ENCODE measurements at places on chromosomes 1 and 21.

DNA sequence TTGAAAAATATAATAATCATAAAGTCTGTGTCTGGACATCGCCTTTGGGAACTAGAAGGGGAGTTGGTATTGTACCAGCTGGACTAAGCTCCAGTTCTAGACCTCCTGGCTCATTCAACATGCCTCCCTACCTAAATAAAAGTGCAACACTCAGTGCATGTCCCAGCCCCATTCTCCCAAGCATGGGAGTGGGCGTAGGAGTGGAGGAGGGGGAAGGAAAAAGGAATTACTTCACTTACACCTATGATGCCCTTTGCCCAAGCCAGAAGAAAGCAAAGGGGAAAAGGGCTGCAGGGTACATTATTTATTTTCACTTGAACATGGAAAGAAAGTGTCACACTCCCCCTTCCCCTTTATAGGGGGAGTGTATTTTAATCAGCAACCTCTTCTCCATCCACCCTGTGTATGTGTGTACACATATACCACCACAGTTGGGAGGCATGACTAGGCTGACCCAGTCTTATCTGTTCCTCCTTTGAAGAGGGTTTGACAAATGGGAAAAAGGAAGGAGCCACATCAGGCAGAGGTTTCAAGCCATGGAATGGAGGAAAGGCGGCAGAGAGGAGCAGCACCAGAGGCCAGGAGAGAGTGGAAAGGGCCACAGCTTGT lies 3.2 kb downstream of the NIT1 start:
- DNase-seq, result no peak

DNA sequence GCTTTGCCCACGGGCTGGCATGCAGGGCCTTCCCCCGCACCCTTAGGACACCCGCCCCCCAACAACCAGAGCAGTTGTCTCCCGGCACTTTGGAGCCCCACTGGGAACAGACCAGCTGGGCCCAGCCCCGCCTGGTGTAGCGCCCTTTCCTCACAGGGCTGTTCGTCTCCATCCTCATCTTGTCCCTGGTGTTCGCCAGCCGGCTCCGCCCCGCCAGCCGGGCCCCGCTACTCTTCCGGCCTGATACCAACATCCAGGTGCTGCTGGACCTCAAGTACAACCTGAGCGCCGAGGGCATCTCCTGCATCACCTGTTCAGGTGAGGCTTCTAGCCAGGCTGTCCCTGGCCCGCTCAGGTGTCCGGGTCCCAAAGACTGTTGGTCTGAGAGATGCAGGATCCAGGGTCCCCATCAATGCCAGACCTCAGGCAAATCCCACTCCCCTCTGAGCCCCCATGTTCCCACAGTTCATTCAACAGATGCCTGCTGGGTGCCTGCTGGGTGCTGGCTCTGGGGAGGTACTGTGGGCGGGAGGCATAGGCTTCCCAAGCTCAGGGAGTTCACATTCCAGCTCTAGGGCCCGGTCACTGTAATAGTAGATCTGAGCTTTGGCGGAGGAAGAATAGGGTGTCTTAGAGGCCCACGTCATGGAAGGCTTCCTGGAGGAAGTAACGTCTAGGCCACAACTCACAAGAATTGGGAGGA lies 41.7 kb downstream of the DISP3 start:
- DNase-seq, result no peak

DNA sequence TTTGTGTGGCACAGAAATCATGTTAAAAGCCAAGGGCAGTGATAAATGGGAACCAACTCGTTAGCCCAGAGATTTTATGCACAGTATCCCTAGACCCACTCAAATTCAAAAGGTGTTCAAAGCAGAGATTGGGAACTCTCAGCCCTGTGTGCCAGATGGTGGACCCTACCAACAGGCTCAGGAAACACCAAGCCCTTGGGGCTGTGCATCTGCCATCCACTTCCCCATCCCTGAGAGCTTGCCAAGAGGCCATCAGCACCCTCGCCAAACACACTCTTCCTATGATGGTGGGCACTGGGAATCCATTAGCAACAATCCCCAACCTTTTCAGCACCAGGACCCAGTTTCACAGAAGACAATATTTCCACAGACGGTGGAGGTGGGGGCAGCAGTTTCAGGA lies 194.2 kb upstream of the NFIA start:
- no peak for DNase-seq

GRCh38 chr1:230568008-230568407 lies 74.3 kb upstream of the COG2 start:
- DNase-seq, result peak; percentile 7

DNA sequence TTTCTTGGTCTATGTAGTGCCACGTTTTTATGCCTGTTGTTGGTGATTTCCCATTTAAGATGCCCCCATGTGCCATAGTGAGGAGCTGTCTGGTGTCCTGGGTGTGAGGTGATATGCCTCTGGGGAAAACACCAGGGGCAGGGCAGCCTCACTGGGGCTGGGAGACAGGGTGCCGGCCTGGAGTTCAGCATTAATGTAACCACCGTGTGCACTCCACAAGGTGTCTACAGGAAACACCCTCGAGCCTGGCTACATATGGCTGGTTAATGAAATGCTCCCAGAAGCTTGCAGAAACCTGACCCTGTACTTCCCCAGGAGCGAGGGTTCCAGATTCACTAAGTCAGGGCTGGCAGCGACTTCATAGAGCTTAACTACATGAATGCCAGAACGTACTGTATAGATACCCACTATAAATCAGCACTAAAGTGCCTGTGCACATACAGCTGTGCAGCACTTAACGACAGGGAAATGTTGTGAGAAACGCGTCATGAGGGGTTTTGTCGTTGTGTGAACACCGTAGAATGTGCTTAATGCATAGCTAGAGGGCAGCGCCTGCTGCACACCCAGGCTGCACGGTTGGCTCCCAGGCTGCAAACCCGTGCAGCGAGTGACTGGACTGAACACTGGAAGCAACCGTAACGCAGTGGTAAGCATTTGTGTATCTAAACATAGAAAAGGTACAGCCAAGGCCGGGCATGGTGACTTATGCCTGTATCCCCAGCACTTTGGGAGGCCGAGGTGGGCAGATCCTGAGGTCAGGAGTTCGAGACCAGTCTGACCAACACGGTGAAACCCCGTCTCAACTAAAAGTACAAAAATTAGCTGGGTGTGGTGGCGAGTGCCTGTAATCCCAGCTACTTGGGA lies 10.4 kb downstream of the TFF2 start:
- no peak for DNase-seq

DNA sequence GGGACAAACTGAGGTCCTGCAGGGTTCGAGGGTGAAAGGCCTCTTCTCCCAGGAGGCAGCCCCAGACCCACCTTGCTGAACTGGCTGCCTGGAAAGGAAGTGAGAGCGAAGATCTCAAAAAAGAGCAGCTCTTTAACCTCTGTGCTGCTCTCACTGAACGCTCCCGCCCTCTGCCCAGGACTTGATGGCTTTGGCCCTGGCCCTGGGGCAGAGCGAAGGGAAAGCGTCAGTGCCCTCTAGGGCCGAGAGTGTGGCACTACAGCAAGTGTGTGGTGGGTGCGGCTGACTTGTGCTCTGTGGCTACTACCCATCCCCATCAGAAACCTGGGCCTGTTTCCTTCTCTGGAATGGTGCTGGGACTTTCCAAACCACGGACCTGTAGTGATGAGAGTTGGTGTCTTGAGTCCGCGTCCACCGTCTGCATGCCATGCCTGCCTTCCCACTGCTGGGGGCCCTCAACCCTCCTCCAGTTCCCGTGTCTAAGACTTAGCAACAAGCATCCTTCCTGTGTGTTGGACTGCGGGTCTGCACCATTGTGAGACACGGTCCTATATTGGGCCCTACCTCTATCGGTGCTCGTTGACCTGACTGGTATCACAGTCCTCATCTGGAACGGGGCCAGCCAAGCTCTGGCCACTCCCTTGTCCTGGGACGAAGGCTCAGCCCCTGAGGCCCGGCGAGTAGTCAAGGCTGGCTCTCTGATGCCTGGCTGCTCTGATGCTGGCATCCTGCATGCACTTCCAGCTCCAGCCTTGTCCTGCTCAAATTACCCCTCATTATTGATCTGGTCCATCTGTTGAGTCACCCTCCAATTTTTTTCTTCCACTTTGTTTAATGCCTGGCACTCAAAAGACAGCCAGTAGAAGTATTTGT lies 180.3 kb downstream of the DISC1 start:
- peak; percentile 37 for DNase-seq

DNA sequence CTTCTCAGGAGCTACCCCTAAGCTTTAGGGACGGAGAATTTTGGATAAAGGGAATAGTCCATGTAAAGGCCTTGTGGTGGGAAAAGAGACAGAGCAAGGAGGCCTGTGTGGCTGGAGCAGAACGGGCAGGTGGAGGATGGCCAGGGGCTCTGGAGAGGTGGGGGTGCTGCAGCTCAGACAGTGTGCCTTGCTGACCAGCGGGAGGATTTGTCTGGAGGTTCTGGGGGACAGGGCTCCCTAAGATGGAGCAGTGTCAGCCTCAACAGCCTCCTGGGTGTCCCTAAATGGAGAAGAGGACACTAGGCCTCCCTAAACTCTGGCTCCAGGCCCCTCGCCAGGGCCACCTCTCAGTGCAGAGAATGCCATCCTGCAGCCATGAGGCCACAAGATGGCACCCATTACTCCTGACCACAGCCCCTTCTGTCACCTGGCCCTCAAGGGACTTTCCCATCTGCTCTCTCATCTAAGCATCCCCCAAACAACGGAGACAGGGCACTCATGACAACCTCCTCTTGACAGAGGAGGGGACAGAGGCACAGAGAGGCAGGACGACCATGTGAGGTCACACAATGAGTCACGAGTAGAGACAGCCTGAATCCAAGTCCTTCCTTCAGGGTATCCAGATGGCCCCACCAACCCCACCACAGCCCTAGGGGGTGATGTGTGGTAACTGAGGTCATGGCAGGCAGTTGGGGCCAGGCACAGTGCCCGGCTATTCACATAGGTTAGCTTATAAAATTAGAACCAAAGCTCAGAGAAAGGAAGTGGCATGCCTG lies 94.7 kb downstream of the DMRTB1 start:
- DNase-seq, result peak; percentile 21

GRCh38 chr1:110098222-110099026 lies 13.8 kb upstream of the UBL4B start:
- DNase-seq, result no peak

DNA sequence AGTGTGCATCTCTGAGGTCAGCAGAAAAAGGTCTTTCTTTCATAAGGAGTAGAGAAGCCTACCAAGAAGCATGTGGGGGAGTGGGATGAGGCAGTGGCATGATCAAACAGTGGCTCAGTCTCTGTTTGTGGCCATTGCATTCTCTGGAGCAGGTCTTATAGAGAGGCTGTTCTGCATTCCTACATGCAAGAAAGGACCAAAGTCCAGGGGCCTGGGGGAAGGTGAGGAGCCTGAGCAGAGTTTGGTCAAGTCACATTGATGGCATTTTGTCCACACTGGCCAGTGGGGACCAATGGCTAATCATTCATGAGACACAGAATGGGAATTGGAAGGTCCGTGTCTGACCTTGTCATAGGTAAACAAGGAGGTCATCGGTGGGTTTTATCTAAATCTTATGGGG lies 25.4 kb downstream of the MAP10 start:
- no peak for DNase-seq

DNA sequence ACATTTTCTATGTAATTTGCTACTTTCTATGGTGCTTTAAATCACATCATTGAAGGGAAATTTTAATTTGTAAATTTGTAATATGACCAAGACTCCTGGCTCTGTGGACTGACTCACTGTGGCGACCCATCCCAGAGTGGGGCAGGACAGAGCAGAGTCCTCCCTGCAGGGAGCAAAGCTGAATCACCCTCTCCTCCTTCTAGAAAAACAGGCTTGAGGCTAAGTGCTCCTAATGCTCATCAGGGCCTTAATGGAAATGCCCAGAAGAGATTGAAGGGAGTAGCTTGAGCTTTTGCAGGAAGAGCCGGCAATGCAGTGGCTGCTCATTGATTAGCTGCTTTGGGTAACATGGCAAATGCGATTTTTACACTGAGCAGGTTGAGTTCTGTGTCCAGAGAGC lies 16.8 kb downstream of the S100A10 start:
- DNase-seq, result no peak

DNA sequence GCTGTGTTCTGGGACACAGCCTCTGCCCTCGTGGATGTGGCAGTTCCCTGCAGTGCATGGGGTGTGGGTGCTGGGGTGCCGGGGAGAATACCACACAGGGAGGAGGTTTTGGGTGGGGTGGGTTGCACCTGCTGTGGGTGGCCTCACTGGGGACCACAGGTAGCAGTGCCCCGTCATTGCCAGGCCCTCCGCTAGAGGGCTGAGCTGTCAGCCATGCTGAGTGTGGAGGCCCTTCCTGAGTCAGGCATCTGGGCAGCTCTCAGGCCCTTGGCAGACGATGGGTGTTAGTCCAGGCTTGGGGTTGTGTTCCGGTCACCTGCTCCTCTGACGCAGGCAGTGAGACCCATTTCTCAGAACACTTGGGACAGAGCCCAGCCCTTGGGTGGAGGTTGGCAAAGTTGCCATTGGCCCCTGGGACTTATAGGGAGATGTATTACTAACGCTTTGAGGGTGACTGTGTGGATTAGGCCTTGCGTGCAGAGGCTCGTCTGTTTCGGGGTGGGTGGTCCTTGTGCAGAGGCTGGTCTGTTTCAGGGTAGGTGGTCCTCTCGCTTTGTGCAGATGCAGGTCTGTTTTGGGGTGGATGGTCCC lies 23.9 kb downstream of the PCNT start:
- DNase-seq, result no peak

DNA sequence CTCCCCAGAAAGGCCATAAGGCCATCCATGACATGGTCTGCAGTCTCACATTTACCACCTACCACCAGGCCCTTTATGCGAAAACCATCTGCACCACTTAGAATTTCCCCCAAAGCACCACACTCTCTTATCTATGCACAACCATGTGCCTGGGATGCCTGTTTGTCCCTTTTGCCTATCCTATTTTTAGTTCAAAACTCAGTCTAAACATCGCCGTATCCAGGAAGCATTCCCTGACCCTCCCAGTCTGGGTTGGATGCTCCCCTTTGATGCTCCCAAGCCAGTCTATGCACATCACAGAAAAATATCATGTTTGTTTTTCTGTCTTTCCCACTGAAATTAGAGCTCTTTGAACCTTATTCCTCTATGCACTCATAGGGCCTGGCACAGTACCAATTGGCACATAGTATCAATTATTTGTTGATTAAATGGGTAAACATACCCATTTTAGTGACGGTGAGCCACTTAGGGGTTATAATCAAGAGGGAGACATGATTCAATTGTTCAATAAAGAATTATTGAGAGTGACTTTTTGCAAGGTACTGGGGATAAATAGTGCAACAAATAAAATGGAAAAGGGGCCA lies 6.7 kb downstream of the MPL start:
- no peak for DNase-seq

DNA sequence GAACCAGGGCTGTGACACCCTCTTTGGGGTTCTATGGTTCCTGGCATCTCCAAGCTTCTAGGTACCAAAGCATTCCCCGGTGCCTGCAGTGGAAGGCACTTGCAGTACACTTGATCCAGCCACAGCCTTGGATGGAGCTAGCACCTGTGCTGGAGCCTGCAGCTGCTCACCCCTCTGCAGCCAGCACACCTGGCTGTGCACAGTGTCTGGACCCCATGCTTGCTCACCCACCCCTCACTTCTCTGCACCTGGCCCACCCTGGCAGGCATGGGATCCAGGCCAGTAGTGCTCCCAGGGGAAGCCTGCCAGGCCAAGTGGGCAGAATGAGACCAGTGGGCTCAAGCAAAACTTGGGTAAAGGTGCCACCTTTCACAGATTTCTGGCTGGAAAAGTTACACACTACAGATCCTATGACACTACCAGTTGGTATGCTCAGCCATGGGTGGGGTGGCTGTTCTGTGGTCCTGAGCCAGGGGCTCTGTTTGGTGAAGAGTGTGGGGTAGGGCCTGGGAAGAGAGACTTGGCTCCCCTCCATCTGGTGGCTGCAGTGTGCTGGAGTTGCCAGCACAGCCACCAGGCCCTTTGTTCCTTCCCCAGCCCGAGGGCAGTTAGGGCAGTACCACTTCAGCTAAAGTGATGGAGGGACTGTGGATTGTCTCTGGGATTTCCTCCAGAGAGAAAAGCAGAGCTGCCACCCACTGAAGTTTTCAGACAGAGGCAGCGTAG lies 157.8 kb upstream of the LRRC7 start:
- no peak for DNase-seq

Measured in activated CD4-positive, alpha-beta T cell treated with anti-CD3 and anti-CD28 coated beads, Interleukin-2, amount 50 U/mL, for 16 hours (primary cell).